ENCODE measurements at places on chromosomes 11 and 22.

- DNase-seq, result no peak
These were observed 15.7 kb upstream of the AIFM3 start for GRCh38 chr22:20951151-20951931.

GRCh38 chr11:6175440-6175839 is 5.3 kb upstream of the OR52B2 start:
- no peak for DNase-seq

- DNase-seq, result no peak
These were observed 188.6 kb upstream of the MTMR2 start for GRCh38 chr11:96112192-96113128.

DNA sequence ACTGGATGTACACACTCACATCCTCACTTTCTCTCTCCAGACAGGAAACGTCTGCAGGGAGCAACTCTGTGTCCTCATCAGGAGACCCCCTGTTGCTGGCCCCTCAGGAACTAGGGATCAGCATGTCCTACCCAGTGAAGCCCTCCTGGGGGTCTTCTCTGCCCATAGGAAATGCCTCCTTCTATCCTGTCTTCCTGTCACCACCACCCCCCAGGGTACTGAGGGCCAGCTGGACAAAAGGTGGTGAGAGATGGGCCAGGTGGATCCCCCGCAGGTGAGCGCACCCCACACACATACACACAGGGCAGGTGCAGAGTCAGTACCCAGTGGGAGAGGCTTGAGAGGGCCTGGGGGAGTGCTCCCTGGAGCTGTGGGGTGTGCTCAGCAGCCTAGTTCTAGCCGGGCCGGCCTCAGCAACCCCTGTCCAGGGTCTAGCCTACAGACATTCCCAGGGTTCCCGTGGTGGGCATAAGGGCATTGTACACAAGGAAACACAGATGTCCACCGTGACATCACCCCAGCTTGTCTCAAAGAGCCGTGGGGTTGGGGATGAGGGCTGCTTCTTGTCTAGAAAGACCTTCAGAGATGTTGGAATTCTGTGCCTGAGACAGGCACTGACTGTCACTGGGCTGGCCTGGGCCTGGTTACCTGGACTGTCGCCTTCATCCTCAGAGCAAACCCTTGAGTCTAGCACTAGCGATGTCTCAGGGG is 9.2 kb downstream of the GP1BB start:
- DNase-seq, result no peak

- DNase-seq, result no peak
These were observed 230.2 kb downstream of the METTL15 start for GRCh38 chr11:28338371-28338770.

DNA sequence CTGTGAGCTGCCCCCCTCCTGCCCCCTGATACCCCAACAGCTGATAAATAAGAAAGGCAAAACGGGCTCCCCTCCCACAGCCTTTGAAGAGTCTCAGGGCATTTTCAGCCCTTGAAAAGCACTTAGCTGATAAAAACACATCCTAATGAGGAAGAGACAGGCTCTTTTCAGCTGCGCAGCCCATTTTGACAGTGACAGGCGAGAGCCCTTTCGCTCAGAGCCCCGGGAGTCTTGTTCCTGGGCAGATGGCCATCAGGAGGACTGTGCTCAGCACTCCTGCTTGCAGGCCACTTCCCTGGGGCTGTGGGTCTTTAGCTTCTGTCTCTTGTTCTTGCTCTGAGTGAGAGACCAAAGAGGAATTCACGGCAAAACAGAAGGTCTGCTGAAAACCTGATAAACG is 757.2 kb downstream of the BRD1 start:
- no peak for DNase-seq
